Peyer's patch (tissue), 4 donors: ENCODE measurements at places on chromosomes 4 and X. TPM values are rescaled to one million over a fixed set of nuclear protein-coding genes. Genes with fewer than 3 reads are reported as not detected.

The CXCL1 gene
- total RNA-seq: 7.2 TPM

The KIF4A gene
- total RNA-seq: 17.3 TPM

The CXCL11 gene
- not detected for total RNA-seq

The CT55 gene
- not detected for total RNA-seq

The MTMR8 gene
- 8.0 TPM for total RNA-seq

The SYP gene
- not detected for total RNA-seq

- DNase-seq: no peak
Observed at GRCh38 chr4:52611030-52611555, 48.0 kb downstream of the USP46 start.

- DNase-seq: no peak
Observed at GRCh38 chrX:88660836-88661235, 86.2 kb upstream of the CPXCR1 start.

GRCh38 chr4:177005674-177006230 lies 213.0 kb upstream of the VEGFC start:
- DNase-seq: no peak

DNA sequence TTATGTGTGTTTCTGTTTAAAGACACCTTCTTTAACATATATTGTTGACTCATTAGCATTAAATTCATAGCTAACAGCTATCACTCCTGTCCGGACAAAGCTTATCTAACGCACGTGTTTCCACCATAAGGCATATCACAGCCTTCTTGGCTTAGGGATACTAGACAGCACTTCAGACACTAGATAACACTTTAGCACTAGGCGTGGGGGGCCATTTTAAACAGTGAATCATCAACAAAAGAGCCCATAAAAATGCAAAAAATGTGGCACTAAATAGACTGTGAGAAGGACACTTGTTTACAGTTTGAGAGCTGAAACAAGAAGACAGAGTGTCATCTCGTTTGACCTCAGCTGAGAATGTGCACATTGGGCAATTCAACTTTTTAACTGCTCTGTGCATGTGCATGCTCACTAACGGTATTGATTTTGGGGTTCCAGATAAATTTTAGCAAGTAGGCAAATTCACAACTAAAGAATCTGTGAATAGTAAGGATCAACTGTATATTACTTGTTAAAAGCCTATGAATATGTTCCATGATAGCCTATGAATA lies 58.9 kb upstream of the RAI2 start:
- DNase-seq: no peak

DNA sequence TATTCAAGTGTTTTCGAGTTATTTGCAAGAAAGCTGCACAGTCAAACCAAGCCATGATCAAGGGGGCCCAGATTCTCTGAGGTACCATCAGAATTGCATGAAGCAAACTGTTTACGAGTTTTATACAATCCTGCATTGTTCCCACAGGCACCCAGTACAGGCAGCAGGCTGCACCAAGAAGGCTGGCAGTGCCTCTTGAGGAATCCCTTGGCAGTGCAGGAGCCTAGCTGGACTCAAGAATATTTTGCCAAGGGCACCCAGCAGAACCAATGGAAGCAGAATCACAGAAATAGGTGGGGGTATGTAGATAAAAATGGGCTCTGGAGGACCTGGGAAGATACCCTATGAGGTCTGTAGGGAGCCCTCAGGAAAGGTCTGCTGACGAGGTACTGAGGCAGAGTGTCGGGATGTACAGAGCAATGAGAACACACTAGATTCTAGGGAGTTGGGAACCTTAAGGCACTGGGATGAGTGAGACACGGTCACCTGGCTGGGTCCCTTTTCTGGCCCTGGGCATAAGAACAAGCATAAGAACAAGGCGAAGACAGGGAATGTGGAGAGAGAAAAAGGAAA lies 2.5 kb upstream of the PLP1 start:
- no peak for DNase-seq
